Stimulated activated CD8-positive, alpha-beta memory T cell treated with anti-CD3 and anti-CD28 coated beads, Interleukin-4, amount 100 ng/mL, for 48 hours (primary cell): ENCODE measurements at places on chromosomes 1 and 21.

- DNase-seq = no peak
Observed at GRCh38 chr1:111948209-111949171, 41.0 kb downstream of the KCND3 start.

- no peak for DNase-seq
Observed at GRCh38 chr21:45887120-45887611, 94.4 kb upstream of the COL6A1 start.

DNA sequence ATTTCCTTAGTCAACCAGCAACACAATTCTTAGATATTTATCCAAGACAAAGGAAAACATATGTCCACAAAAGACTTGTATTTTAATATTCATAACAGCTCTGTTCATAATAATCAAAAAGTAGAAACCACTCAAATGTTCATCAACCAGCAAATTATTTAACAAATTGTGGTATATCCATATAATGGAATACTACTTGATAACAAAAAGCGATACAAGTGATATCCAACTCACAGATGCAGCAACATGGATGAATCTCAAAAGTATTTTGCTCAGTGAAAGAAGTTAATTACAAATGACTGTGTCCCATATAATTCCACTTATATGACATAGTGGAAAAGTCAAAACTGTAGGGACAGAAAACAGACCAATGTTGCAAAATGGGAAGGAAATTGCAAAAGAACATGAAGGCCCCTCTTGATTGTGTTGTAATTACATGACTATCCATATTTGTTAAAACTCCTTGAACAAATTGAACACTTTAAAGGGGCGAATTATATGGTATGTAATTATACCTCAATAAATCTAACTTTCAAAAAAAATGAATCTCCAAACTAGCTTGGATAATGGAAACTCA lies 116.9 kb downstream of the EDEM3 start:
- no peak for DNase-seq

GRCh38 chr1:117821774-117822482 lies 107.5 kb downstream of the GDAP2 start:
- no peak for DNase-seq

DNA sequence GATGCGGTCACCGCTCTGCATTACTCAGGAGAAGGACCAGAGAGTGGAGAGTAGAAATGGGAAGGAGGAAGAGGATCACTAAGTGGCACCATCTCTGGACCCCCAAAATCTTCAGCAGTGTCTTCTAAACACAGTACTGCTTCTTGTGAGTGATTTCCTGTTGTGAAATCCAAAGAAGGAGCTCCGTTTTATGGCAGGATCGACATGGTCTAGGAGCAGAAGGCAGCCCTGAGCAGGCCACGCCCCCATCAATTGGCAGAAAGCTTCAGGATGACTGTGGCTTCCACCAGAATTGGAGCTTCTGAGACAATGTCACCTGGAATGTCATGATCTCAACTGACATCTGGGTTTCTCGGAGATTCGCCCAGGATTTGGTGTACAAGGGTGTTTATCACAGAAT lies 171.5 kb downstream of the ADSS2 start:
- no peak for DNase-seq

DNA sequence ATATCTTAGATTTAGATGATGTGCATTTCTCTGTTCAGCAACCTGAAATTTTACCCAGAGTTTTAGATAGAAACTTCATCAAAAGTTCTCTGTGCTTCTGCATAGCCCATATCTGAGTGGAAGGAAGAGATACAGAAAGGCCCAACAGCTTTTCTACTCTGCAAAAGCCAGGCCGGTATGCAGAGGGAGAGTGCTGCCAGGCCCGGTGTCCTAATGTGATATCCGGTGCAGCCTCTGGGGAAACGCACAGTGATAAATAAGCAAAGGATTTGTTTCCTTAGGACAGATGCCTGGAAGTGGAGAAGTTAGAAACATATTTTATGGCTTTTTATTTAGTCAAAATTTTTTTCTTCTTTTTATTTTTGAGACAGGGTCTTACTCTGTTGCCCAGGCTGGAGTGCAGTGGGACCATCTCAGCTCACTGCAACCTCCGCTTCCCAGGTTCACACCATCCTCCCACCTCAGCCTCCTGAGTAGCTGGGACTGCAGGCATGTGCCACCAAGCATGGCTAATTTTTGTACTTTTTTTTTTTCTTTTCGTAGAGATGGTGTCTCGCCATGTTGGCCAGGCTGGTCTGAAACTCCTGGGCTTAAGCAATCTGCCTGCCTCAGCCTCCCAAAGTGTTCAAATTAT lies 145.8 kb downstream of the PATJ start:
- DNase-seq = no peak

DNA sequence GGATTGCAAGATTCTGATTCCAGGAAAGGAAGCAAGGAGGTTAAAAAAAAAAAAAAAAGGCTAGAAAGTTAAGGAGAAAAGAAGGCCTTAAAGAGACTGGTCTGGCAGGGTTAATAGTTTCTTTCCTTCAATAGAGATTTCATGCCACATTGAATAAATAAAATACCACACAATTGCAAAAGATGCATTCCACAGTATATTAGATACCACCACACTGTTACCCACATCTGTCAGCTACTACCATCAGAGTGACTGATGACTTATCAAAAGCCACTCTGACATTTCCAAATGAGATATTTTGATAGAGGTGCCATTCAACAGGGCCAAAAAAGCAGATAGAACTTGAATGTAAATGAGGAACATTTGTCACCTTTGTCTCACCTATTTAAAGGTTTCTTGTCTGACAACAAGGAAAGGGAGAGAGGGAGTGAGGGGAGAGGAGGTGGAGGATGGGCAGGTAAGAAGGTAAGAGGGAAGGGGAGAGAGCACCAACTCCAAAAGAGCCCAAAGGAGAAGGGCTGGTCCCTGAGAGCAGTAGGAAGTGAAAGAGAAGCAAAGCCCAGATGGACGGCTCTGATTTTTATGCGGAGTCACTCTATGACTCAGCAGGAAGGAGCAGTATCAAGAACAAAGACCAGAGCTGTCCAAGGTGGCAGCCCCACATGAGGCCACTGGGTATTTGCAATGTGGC lies 38.3 kb downstream of the LRRN2 start:
- DNase-seq = no peak

GRCh38 chr1:102879439-102879993 lies 228.8 kb downstream of the COL11A1 start:
- no peak for DNase-seq

- no peak for DNase-seq
Observed at GRCh38 chr1:8204826-8205225, 113.1 kb upstream of the SLC45A1 start.

DNA sequence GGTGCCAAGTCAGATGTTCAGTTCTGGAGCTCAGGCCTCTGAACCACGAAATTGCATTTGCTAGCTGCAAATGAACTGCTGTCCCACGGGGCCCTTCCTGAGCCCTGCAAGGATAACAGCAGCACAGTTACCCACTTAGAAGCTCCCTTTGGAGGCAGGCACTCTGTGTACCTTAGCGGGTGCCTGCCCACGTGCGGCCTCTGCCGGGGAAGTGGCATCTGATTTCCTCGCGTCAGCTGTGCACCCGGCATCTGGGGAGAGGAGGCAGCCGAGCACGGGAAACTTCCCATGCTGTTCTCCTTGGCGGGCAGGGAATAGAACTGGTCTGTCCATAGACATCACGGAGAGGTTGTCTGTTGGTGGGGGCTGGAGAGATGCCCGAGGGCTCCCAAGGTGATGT lies 148.0 kb upstream of the C1orf174 start:
- DNase-seq = no peak

DNA sequence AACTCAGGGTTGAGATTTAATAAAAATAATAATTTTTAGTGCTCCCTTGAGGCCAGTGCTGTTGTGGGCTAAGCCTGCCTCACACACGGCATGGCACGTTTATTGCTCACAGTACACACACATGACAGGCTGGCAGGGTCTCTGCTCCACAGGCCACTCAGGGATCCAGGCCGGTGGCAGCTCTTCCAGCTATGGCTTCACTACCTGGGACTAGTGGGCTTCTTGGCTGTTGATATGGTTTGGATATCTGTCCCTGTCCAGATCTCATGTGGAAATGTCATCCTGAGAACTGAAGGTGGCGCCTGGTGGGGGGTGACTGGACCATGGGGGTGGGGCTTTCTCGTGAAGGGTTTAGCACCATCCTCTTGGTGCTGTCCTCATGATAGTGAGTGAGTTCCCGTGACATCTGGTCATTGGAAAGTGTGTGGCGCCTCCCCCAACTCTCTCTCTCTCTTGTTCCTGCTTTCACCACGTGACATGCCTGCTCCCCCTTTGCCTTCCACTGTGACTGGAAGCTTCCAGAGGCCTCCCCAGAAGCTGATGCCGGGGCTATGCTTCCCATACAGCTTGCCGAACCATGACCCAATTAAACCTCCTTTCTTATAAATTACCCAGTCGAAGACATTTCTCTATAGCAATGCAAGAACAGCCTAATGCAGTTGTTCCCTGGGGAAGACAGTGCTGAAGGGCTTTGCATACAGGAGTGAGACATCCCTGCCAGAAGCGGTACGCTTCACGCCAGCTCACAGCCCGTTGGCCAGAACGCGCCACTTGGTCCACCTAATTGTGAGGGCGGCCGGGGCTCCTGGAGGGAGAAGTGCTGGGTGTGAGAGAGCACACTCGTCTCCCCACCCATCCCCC lies 226.9 kb upstream of the C1orf174 start:
- DNase-seq = no peak

- DNase-seq = no peak
Observed at GRCh38 chr1:176983731-176984130, 180.8 kb downstream of the ASTN1 start.

DNA sequence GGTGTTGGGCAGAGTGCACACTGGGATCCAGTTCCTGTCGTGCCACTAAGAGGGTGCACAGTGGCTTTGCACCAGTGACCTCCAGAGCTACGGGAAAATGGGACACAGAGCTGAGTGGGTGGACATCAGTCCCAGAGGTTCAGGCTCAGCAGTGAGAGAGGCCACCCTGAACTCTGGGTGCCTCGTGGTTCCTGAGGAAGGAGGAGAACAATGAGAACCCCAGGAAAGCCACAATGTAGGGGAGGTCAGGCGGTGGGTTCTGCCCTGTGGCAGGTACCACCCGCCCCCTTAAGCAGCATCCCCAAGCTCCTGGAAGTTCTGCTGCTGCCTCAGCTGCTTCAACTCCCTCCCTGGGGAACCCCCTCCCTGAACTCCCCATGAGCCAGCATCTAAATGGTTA lies 112.2 kb downstream of the GRIK3 start:
- no peak for DNase-seq

- no peak for DNase-seq
Observed at GRCh38 chr1:57599236-57599994, 175.6 kb upstream of the DAB1 start.

DNA sequence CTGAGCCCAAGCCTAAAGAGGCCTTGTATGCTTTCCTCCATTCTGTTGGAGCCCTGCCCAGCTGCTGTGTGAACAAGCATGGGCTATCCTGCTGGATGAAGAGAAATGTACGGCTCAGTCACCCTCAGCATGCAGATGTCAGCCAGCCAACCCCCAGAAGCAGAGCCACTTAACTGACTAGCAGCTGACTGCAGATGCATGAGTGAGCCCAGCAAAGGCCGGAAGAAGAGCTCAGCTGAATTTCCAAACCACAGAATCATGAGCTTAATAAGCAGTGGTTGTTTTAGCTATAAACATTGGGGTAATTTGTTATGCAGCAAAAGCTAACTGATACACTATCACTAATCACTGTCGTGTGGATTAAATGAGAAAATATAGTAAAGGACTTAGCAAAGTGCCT lies 39.0 kb downstream of the FOXO6 start:
- DNase-seq = no peak

GRCh38 chr1:23074012-23074411 lies 54.7 kb downstream of the KDM1A start:
- no peak for DNase-seq

DNA sequence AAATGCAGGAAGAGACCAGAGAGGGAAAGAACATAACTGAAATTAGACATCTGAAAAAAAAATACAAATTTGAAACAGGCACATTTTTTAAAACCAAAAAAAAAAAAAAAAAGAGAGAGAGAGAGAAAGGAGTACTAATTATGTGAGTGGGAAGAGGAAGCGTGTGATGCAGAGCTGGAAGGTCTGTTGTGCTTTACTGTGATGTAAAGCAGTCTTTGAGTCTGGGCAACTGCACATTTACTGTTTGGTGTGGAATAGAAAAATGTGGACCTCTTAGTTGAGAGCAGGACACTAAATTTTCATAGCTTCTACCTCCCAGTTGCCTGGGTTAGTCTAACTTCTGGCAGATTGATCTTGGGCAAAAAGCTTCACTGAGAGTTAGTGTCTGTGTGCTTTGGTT lies 16.5 kb downstream of the LHX9 start:
- no peak for DNase-seq

- DNase-seq = no peak
Observed at GRCh38 chr1:29540801-29541357, 304.6 kb downstream of the PTPRU start.

- no peak for DNase-seq
Observed at GRCh38 chr1:24020025-24020424, 39.9 kb upstream of the SRSF10 start.

- peak; percentile 72 for DNase-seq
Observed at GRCh38 chr1:84998642-84999280, 1.8 kb upstream of the MCOLN2 start.

DNA sequence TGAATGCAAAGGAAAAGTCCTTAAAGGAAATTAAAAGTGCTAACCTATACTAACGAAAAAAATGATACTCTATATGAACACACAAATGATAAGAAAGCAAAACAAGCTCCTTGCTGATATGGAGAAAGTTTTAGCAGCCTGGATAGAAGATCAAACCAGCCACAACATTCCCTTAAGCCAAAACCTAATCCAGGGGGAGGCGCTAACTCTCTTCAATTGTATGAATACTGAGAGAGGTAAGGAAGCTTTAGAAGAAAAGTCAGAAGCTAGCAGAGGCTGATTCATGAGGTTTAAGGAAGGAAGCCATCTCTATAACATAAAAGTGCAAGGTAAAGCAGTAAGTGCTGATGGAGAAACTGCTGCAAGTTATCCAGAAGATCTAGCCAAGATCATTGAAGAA lies 3.4 kb downstream of the KRTAP23-1 start:
- DNase-seq = no peak

DNA sequence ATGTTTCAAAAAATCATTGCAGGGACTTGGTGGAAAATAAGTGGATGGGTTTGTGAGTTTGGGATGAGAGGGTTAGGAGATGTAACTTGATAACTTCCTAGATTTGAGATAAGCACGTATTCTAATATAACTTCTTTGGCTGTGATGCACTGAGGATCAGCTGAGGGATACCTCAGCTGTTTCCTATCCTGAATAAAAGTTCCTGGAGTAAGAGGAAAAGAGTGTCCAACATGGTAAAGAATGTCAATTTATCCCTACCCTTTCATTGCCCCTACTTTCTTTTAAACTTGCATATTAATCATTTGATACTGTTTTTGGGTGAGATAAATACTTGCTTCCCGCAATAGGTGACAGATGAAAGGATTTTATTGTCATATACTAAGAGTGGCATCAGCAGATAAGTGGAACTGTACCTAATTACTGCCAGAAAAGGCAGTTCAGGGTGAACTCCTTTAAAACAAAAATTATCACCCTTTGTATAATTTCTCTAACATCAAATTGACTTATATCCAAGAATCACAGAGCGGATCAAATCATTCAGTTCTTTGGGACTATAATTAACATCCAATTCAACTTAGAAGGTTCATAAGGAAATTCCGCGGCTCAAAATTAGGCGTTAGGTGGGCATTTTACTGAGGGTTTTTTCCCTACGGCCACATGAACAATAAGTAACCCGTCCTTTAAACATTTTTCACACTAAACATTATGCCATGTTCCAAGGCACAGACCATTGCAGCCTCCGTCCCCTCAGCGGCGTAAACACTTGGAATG lies 1.4 kb upstream of the SUCO start:
- DNase-seq = no peak

- no peak for DNase-seq
Observed at GRCh38 chr21:25895565-25896205, 160.9 kb downstream of the GABPA start.

GRCh38 chr1:237888143-237888542 lies 2.6 kb downstream of the ZP4 start:
- DNase-seq = no peak
